ENCODE measurements at places on chromosomes 3 and 15.

GRCh38 chr3:111725706-111726105, 130.6 kb upstream of the ZBED2 start:
- peaks cover 2% of the 10 kb centered on the region for H3K4me1 ChIP-seq
- no peak for DNase-seq
- no peak overlapping the region for H3K27ac ChIP-seq
- no peaks in the 10 kb centered on the region for H3K27me3 ChIP-seq
- H3K36me3 ChIP-seq: peaks cover 18% of the 10 kb centered on the region
- H3K4me3 ChIP-seq: no peak overlapping the region

DNA sequence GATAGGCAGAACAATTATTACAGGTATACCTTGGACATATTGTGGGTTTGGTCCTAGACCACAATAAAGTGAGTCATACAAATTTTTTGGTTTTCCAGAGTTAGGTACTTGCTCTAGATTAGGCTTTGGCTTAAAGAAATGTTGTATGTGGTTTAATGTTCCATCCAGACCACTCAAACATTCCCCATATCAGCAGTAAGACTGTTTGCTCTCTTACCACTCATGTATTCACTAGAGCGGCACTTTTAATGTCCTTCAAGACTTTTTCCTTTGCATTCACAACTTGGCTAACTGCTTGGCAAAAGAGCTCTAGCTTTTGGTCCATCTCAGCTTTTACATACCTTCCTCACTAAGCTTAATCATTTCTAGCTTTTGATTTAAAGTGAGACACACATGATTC, 250.5 kb upstream of the SETMAR start:
- H3K4me1 ChIP-seq: no peaks in the 10 kb centered on the region
- no peaks in the 10 kb centered on the region for H3K27me3 ChIP-seq
- DNase-seq: no peak
- no peak overlapping the region for H3K27ac ChIP-seq

GRCh38 chr3:108297647-108298046, 1.3 kb downstream of the HHLA2 start:
- peaks cover 63% of the 10 kb centered on the region for H3K4me1 ChIP-seq
- H3K27ac ChIP-seq: no peak overlapping the region
- no peak for DNase-seq
- no peaks in the 10 kb centered on the region for H3K27me3 ChIP-seq

GRCh38 chr3:120560304-120561250, 35.6 kb upstream of the NDUFB4 start:
- peaks cover 2% of the 10 kb centered on the region for H3K27me3 ChIP-seq
- H3K4me3 ChIP-seq: no peak overlapping the region
- peaks cover 15% of the 10 kb centered on the region for H3K4me1 ChIP-seq
- no peak overlapping the region for H3K27ac ChIP-seq

DNA sequence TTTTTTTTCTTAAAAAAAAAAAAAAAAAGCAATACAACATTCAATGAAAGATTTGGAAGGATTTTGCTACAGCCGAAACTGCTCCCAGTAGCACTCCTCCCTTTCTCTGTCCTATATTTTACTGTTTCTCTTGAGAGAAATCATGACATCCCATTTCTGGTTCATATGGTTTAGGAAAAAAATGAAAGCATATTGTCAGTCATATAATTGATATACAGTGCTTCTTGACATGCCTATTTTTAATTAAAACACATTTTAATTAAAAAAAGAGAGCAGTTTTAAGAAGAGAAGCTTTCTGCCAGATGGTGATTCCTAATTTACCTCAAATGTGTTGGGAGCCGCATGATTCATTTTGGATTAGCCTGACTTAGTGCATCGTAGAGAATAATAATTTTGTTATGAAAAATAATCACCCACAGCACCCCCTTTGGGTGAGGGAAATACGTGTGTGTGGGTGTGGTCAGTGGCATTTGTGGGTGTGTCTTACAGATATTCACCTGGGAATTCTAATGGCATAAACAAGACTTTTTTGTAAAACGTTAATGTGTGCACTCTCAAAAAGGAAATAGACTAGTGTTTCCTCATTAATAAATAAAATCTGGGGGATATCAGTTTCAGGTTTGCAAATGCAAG, 544.5 kb downstream of the MFSD1 start:
- no peaks in the 10 kb centered on the region for H3K36me3 ChIP-seq
- H3K4me3 ChIP-seq: no peak overlapping the region
- H3K27me3 ChIP-seq: no peaks in the 10 kb centered on the region
- H3K4me1 ChIP-seq: no peaks in the 10 kb centered on the region
- no peak for DNase-seq

GRCh38 chr3:130389743-130390478, 44.4 kb downstream of the COL6A5 start:
- no peak overlapping the region for H3K4me3 ChIP-seq
- no peaks in the 10 kb centered on the region for H3K4me1 ChIP-seq
- DNase-seq: no peak
- H3K27me3 ChIP-seq: no peaks in the 10 kb centered on the region

DNA sequence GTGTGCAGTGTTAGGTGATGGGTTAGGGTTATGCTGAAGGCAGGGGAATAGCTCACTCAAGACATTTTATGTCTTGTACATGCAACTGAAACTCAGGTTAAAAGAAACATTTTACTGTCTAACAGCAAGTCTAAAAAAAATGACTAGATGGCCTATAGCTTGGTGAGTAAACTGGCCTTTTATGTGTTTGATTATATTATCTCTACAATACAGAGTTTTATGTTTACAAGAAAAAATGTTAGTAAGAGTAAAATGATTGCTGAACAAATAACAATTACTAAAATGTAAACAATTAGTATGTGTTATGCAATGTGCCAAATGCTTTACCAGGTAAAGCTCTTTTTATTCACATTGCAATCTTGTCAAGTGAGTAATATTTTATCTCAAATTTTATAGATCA, 1039.6 kb downstream of the ROBO2 start:
- H3K36me3 ChIP-seq: no peaks in the 10 kb centered on the region
- no peaks in the 10 kb centered on the region for H3K4me1 ChIP-seq
- DNase-seq: no peak

GRCh38 chr3:9207116-9207763, 42.2 kb downstream of the SRGAP3 start:
- H3K36me3 ChIP-seq: no peaks in the 10 kb centered on the region
- no peak overlapping the region for H3K4me3 ChIP-seq
- DNase-seq: no peak
- H3K27me3 ChIP-seq: no peaks in the 10 kb centered on the region
- H3K4me1 ChIP-seq: no peaks in the 10 kb centered on the region

- H3K4me3 ChIP-seq: no peak overlapping the region
- H3K27ac ChIP-seq: no peak overlapping the region
- H3K36me3 ChIP-seq: no peaks in the 10 kb centered on the region
- no peaks in the 10 kb centered on the region for H3K4me1 ChIP-seq
Measured at GRCh38 chr15:86849136-86849535, 769.5 kb downstream of the AGBL1 start.

- H3K36me3 ChIP-seq: peaks cover 17% of the 10 kb centered on the region
- no peak overlapping the region for H3K4me3 ChIP-seq
- peaks cover 49% of the 10 kb centered on the region for H3K4me1 ChIP-seq
- no peak for DNase-seq
- no peaks in the 10 kb centered on the region for H3K27me3 ChIP-seq
Measured at GRCh38 chr15:85551221-85551832, 170.9 kb downstream of the AKAP13 start.

DNA sequence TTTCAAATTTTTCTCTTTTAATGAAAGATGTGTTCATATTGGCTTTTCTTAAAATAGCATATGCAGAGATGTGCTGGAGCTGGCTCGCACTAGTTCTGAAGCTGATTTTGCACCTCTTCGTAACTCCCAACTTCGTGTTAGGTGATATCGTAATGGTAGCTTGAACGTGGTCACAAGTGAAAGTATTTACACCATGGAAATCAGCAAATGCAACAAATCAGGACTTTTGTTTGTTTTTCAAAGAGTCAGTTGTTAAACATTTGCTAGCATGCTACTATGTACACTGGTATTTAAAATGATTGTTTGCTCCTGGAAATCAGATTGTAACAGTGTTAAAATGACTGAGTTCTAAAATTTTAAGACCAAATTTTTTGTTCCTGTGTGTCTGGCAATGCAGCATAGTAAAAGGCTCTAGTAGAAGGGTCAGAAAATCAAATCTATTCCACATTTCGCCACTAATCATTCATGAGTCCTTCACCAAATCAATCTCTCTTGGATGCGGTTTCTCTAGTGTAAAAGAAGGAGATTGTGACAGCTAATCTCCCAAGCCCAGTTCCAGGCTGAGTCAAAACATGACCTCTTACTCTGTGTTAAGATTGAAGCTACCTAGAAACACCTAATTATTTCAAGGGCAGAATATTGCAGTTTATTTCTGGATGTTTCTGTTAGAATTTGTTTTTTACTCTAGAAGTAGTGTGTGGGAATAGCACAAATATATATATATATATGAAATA, 34.3 kb upstream of the CMC1 start:
- no peak for DNase-seq
- no peaks in the 10 kb centered on the region for H3K36me3 ChIP-seq
- peaks cover 19% of the 10 kb centered on the region for H3K4me1 ChIP-seq
- H3K27me3 ChIP-seq: no peaks in the 10 kb centered on the region
- H3K4me3 ChIP-seq: no peak overlapping the region

DNA sequence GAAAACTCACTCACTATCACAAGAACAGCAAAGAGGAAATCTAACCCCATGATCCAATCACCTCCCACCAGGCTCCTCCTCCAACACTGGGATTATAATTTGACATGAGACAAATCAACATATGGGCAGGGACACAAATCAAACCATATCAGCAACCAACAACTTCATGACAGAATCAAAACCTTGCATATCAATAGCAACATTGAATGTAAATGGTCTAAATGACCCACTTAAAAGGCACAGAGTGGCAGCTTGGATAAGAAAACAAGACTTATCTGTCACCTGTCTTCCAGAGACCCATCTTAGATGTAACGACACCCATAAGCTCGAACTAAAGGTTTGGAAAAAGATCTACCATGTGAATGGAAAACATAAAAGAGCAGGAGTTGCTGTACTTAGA, 40.8 kb downstream of the HDGFL3 start:
- peaks cover 8% of the 10 kb centered on the region for H3K36me3 ChIP-seq
- peaks cover 23% of the 10 kb centered on the region for H3K27me3 ChIP-seq
- no peak for DNase-seq
- no peak overlapping the region for H3K27ac ChIP-seq

DNA sequence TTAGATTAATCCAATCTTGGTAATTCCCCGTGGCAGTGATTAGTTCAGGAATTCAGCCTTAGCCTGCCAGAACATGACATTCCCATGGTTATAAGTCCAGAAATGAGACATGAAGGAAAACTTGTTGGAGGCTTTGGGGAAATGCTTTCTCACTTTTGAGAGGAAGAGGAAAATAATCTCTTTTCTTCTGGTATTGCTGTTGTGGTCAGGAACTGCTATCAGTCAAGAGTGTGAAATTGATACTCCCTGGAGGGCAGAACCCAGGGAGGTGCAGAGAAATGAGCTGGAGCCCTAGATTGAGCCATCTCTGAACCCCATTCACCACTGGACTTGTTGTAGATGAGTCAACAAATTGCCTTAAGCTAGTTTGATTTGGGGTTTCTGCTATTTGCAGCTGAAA, 38.6 kb upstream of the APH1B start:
- H3K4me1 ChIP-seq: peaks cover 68% of the 10 kb centered on the region
- H3K4me3 ChIP-seq: no peak overlapping the region

- H3K27ac ChIP-seq: no peak overlapping the region
- no peaks in the 10 kb centered on the region for H3K27me3 ChIP-seq
- H3K36me3 ChIP-seq: peaks cover 10% of the 10 kb centered on the region
Measured at GRCh38 chr3:11467875-11468274, 175.8 kb downstream of the VGLL4 start.

GRCh38 chr3:39121621-39122020, 14.1 kb downstream of the TTC21A start:
- H3K4me3 ChIP-seq: no peak overlapping the region
- no peaks in the 10 kb centered on the region for H3K27me3 ChIP-seq
- DNase-seq: no peak
- H3K4me1 ChIP-seq: peaks cover 3% of the 10 kb centered on the region

DNA sequence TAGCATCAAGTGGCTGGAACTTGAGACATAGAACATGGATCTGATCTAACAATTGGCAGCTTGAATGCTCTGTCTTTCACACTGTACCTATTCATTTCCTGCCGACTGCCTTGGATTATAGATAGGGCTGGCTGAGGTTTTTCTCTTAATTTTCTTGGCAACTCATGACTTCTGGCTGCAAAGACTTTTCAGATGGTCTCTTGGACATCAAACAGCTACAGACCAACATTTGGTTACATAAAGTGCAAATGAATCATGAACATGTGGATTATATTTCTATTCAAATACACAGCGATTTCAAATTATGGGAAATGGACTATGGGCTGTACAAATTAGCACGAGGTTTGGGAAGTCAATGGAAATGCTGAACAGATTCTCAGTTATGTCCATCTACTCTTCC, 26.2 kb upstream of the IL16 start:
- DNase-seq: no peak
- H3K4me3 ChIP-seq: no peak overlapping the region
- H3K4me1 ChIP-seq: peaks cover 2% of the 10 kb centered on the region

DNA sequence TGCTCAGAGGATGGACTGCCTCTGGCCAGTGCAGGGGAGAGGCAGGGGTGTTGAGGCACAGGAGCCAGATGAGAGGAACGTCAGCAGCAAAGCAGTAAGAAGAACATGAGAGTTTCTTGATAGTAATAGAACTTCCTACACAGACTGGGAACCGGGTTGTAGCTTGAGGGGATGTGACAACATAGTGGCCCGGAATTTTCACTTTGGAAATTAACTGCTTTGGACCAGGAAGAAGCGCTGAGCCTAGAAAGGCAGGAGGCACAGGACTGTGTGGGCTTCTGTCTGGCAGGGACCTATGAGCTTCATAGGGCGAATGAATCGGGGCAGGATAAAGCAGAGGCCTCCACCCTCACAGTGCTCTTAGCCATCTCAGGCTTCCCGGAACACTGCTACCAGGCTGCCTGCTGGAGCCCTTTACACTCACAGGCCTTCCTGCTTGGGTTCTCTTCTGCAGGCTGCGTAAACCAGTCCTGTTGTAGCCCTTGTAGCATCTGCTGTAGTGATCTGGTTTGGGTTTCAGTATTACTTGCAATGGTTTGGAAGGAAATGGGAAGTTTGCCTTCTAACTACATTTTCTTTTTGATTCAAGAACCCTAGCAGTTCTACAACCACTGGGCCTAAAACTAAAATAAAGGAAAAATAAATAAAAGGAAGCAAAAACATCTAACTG, 3.3 kb upstream of the ADPGK start:
- H3K27me3 ChIP-seq: no peaks in the 10 kb centered on the region
- peak overlapping the region; percentile 88 for H3K27ac ChIP-seq
- no peak overlapping the region for H3K4me3 ChIP-seq
